CD4-positive, alpha-beta T cell (primary cell): ENCODE measurements at places on chromosomes 1 and 21. TPM values are rescaled to one million over a fixed set of nuclear protein-coding genes. Genes with fewer than 3 reads are reported as not detected.

- DNase-seq = no peak
Observed at GRCh38 chr1:91383456-91383855, 21.2 kb downstream of the HFM1 start.

DNA sequence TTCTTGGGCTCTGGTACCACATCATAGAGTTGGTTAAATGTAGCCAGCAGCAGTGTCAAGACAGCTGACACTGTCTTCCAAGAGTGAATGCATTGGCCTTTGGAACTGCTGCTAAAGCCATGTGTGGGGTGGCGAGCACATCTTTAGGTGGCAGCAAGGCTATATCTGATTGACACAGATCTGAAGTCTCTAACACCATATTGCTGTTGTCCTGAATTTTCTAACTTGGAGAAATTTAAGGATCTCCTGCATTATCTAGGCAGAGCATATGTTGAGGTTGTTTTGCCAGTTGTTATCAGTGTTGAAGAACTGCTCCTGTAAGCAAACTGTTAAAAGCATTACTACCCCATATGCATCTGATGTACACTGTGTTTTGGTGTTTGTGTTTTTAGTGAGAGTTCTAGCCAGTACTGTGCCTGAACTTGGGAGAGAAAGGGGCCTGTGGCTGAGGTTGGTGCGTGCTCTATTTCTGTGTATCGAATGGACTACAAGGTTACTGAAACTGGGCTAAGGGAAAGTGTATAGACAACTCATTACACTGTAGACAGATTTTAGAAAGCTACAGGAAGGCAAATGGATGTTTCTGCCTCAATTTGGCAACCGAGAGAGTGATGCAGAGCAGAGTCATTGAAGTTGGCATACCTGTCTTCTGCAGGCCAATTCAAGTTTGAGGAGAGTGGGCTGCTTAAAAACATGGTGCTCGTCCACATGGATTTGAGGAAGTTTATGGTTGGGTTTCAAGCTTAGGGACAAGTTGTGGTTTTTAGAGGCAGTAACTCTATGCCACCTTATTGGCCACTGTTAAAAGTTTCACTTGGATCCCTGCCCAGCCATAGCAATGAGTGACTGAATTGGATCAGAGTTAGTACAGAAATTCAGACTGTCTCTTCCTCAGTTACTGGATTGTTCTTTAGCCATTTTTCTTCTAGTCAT is 16.9 kb downstream of the DYRK3 start:
- no peak for DNase-seq

- no peak for DNase-seq
Observed at GRCh38 chr1:104380003-104380402, 630.3 kb downstream of the AMY1C start.

DNA sequence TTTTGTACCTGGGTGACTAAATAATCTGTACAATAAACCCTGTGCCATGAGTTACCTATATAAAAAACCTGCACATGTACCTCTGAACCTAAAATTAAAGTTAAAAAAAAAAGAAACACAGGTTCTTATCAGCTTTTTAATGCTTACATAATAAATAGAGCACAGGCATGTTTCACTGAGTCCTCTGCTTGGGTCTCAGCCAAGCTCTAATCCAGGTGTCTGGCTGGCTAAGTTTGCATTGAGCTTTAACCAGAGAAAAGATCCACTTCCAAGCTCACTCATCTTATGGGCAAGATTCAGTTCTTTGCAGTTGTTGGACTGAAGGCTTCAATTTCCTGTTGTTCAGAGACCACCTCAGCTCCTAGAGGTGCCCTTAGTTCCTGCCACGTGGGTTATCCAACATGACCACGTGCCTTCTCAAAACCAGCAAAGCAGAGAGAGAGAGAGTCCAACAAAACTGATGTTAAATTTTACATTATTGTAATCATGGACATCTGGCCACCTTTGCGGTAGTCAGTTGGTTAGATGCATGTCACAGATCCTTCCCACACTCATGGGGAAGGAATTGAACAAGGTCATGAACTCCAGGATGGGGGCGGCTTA is 68.2 kb upstream of the TMPRSS2 start:
- no peak for DNase-seq

- DNase-seq = no peak
Observed at GRCh38 chr1:183210681-183211080, 24.6 kb downstream of the LAMC2 start.

DNA sequence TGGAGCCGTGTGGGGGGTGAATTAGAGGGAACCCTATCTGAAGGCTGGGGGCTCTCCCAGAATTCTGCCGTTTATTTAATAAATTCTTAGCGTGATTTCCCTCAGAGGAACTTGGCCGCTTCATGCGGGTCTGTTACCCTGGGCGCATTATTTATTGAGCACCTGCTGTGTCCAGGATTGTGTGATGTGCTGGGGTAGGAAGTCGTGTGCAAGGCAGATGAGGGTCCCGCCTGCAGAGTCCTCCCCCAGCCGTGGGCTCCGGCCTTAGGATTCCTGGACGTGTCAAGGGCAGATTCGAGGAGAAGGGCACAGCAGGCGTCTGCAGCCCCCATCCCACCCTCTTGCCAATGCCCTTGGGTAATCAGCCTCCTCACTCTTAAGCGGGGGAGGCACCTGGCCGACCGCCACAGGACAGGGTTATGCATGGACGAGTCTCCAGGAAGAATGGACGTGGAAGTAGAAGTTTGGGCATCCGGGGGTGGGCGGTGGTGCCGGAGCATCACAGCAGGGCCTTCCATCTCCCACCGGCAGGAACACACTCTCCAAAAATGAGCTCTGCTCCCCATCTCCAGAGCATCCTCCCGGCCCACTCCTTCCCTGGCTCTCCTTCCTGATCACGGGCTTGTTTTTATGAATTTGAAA is 233.3 kb upstream of the C1orf174 start:
- no peak for DNase-seq

The FGR gene
- total RNA-seq = 3.0 TPM

The INTS11 gene
- 130 TPM for total RNA-seq

The HFM1 gene
- not detected for total RNA-seq

- DNase-seq = no peak
Observed at GRCh38 chr1:54329312-54330003, 76.7 kb downstream of the SSBP3 start.

- DNase-seq = no peak
Observed at GRCh38 chr1:188270497-188270896, 1441.7 kb downstream of the PLA2G4A start.

DNA sequence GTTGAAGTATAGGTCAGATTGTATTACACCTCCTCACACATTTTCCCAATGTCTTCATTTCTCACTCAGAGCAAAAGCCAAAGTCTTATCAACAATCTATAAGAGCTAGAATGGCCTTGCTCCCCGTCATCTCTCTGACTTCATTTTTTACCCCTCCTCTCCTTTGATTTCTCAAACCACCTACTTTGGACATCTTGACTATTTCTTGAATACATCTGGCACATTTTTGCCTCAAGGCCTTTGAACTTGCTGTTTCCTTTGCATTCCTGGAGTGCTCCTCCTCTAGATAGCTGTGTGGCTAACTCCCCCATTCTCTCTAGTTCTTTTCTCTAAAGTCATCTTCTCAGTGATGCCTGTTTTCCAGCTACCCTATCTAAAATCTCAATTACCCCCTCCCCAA is 7.2 kb upstream of the XCL2 start:
- DNase-seq = no peak

The NHLH1 gene
- 0.08 TPM for total RNA-seq

- DNase-seq = no peak
Observed at GRCh38 chr1:78168306-78168705, 122.5 kb downstream of the GIPC2 start.
